Globus pallidus (tissue), 1 donor: ENCODE measurements at places on chromosomes 3 and 15.

DNA sequence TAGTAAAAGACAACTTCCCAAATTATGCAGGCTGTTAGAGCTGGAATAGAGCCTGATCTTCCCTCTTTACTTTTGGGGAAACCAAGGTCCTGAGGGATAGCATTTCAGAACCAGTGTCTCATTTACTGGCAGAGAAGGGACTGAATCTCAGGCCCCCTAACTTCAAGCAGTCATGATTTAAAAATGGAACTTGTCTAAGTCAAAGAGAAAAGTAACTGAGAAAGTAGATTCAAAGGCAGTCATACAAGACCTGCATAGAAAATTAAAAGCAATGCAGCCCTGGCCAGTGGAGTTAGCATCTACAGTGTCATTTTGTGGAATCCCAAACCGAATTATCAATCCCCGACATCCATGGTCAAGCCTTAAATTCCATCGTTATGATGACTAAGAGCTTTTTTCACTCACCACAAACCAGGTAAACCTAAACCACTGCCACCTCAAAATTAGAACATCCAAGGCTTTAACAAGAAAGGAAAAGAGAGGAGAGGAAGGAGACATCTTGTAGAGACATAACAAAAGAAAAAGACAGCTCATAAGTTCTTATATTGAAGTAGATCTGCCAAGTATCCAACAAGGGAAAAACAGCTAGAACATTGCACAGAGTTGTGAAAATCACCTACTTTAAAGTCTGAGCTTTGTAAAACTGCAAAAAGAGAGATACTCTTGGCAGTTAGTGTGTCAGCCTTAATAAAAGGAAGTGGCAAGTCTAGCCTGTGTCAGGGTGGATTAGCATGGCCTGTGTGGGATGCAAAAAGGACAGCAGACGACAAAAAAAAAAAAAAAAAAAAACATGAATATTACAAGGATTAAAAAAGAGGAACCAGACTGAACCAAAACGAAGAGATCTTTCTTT lies 54.1 kb upstream of the CCR2 start:
- DNase-seq: no peak

DNA sequence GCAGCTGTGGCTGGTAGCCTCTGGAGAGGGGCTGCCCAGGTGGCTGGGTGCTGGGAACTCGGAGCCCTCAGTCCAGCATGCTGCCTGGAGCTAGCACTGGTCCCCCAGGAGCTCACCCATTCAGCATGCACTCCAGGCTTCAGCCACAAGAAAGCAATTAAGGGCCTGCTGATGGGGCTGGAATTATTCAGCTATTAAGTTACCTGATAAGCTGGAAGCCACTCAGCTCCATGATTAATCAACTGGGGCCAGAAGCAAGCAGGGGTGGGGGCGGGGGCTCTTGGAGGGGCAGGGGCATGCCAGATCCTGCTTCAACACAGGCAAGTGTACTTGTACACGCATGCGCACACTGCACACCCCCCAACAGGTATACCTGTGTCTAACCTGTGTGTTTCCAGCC lies 22.1 kb upstream of the TMEM115 start:
- no peak for DNase-seq

DNA sequence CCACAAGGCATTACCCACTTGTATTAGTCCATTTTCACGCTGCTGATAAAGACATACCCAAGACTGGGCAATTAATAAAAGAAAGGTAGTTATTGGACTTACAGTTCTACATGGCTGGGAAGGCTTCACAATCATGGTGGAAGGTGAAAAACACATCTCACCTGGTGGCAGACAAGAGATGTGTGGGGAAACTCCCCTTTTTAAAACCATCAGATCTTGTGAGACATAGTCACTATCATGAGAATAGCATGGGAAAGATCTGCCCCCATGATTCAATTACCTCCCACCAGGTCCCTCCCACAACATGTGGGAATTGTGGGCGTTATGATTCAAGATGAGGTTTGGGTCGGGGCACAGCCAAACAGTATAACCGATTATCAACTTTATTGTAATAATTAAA lies 17.0 kb upstream of the CMC1 start:
- DNase-seq: no peak

GRCh38 chr15:40102897-40103858 lies 5.5 kb downstream of the BMF start:
- peak; percentile 83 for DNase-seq

GRCh38 chr15:98580572-98580971 lies 67.8 kb upstream of the IGF1R start:
- no peak for DNase-seq

DNA sequence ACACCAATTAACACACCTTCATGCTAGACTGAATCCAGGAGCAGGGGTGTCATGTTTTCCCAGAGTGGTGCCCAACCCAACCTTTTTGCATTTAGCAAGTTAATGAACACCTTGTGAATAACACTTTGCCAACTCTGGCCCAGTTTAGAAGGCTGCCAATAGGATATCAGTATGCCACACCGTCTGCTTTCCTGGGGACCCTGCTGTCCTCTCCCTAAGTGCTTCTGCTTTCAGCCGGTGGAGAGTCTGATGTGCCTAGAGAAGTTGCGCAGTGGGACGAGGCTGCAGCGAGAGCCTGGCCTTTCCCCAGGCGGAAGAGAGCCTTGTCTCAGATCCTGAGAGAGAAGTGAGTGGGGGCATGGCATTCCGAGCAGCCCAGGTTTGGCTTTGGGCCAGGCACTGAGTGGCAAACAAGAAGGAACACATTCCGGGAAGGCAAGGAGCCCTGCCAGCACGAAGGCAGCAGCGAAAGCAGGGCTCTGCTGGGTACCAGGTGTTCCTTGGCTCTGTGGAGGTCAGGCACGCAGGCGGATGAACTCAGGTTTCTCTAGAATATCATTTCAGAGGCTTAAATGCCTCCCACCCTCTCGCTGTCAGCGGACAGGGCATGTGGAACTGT lies 36.9 kb downstream of the SENP8 start:
- no peak for DNase-seq

DNA sequence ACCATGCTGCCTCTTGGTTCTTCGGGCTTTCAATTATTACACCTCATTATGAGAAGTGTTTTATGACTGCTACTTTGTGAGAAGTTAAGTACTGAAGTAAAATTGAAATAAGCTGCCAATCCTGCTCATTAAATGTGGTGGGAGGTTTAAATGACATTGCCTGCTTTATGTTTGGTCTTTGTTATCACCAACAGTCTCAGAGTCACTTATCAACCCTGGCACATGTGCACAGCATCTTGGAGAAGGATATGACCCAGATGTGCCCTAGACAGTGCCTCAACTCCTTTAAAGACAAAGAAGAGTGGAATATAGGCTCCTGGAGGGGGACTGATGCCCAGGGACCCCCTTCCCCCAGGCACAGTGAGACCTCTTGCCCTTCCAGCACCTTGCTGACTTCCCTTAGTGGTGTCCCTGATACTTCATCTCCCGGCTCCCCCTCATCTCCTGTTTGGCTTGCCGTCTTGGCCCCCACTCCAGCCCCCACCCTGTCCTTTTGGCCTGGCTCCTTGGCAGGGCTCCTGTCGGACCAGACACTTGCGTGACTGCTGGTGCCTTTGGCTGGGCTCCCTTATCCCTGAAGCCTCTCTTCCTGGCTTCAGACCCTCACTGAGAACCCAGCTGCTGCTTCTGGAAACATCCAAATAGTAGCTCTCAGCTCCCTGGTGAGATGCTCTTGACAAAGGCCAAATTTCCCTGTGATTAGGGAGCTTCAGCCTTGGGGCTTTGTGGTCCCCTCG lies 39.8 kb downstream of the ARHGAP31 start:
- no peak for DNase-seq

GRCh38 chr3:87069971-87070370 lies 79.0 kb upstream of the VGLL3 start:
- no peak for DNase-seq

DNA sequence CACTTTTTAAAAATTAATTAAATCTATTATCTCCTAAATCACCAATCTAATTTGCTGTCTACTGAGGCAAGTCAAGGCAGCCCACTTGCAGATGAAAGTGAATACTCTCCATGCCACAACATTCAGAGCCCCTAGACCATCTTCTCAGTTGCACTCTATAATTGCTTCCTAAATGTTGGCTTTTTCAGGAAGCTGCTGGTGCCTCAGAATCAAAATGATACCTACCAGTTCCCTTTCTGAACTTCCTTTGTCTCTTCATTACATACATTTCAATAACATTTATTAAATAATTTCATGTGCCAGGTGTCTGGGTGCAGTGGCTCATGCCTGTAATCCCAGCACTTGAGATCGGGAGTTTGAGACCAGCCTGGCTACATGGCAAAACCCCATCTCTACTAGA lies 124.1 kb downstream of the SERPINI1 start:
- no peak for DNase-seq

- peak; percentile 33 for DNase-seq
These were observed 949 bp upstream of the MITF start for GRCh38 chr3:69738315-69738714.

- DNase-seq: no peak
These were observed 8.2 kb upstream of the LRRC15 start for GRCh38 chr3:194377708-194378107.

DNA sequence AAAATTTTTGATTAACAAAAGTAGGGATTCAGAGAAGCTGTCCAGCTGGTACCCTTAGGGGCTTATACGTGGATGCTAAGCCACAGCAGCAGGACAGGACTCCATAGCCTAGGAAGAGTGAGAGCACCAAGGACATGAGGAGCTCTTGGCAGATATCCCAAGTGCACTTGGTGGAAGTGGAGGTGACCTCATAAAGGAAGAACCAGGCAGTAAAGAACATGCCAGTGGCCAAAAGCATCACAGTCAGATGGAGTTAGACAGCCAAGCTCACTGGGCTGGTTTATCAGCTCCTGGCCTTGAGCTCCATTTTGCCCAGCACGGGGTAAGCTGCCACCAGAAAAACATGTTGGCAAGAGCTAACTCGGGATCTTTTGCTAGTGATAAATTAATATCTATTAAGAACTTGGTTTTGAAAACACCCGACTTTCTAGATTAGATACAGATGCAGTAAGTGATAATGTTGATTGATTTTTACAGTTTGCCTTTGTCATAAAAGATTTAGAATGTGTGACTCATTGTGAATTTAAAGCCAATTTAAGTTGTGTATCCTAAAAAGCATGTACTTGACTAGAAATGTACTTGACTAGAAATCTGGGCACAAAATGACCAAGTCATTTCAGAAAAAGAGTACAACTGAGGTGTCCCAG lies 108.0 kb downstream of the CMSS1 start:
- no peak for DNase-seq

DNA sequence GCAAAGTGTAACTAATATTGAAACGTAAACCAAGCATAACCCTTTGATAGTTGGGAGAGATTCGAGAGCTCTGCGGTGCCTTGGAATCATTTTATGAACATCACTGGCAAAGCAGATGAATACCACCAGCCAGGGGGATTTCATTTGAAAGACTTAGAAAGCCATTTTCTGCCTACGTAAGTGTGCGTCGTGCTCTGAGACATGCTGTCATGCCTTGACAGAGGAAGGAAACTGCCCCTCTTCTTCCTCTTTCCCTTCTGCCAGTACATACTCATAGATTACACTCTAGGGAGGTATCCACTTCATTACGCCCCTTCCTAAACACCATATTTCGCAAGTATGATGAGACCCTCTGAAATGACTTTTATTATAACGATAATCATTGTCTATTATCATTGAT lies 3.3 kb upstream of the MTHFS start:
- no peak for DNase-seq

GRCh38 chr3:177519588-177519987 lies 322.3 kb upstream of the TBL1XR1 start:
- DNase-seq: no peak

DNA sequence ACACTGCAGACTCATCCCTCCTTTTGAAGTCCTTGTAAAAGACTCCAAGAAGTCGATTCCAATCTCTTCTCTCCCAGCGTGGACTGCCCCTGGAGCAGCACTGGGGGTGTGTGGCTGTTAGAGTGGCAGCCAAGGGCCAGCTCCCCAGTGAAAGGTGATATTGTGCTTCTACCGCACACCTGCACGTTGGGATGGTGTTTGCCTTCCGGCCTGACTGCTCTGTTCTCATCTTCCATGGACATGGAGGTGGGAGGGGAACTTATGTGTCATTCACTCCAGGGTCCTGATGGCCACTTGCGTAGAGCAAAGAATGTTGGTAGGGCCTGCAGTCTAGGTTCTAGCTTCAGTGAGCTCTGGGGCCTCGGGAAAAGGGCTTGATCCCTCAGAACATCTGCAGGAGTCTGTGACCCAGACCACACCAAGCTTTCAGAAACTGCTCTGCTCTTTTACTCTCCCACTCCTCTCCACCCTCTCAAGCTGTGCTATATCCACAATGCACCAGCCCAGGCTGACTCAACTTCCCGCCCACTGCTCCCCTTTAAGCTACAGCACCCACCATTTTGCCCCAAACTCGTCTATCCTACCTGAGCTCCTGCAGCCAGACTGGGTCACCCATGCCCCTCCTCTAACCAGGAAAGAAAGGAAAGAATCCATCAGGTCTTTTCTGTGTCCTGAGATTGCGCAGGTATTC lies 31.3 kb downstream of the LIPC start:
- no peak for DNase-seq

DNA sequence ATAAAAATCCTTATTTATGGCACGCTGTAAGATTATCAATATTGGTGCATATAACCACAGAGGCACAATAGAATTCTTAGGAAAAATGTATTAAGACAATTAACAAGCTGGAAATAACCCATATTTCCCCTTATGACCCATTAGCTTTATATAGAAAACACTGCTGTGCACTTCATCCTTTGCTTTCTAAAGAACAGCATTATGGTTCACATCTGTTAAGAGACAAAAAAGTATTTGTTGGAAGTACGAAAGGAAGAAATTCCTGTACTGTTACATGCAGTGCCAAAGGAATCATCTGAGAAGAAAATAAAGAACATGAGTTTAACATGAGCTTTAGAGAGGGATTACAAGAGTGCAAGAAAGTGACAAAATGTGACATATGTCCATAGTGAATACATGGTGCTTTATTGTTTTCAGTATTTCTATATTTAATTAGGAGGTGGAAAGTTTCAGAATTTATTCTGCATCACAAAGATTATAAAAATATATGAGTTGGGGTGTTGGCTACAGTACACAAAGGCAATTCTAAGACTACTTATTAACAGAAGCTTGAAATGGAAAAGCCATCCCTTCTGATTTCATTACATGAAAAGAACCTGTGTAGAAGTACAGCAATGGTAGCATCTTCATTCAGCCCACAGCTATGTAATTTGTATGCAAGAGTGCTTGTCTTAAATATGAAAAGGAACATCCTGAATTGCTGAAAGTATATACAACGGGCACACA lies 6.8 kb downstream of the UBE3A start:
- DNase-seq: no peak

GRCh38 chr3:134132961-134133360 lies 103.2 kb upstream of the SLCO2A1 start:
- no peak for DNase-seq

DNA sequence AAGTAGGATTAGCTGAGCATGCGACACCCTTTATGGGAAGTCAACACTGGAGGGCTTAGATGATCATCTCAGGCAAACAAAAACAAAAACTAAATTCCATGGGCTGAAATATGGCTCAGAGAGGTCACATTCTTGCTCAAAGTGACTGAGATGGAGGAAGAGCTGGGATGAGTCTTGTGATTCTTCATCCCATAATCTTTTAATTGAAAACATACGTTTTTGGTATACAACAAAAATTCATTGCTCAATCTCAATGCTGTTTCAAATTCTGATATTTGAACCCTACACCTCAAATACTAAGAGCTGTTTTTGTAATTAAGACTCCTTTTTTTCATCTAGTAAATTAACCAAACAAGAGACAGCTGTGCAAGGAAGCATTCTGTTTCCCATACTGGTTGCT lies 257.0 kb downstream of the NR1D2 start:
- DNase-seq: no peak

GRCh38 chr15:67558502-67558901 lies 16.0 kb downstream of the MAP2K5 start:
- DNase-seq: no peak
